HCT116 (cell line): ENCODE measurements at places on chromosomes 11 and 22. TPM values are rescaled to one million over a fixed set of nuclear protein-coding genes. Genes with fewer than 3 reads are reported as not detected.

Gene CYB5R2
- total RNA-seq = 14.4 TPM

Gene B3GAT1
- total RNA-seq = not detected

Gene SPDYC
- 1.2 TPM for total RNA-seq

Gene H19
- total RNA-seq = 10.5 TPM

Gene SCGB1A1
- total RNA-seq = 2.0 TPM

Gene UBASH3B
- total RNA-seq = 40.3 TPM
